ENCODE measurements at places on chromosomes 2 and 18. TPM values are rescaled to one million over a fixed set of nuclear protein-coding genes. Genes with fewer than 3 reads are reported as not detected.

DNA sequence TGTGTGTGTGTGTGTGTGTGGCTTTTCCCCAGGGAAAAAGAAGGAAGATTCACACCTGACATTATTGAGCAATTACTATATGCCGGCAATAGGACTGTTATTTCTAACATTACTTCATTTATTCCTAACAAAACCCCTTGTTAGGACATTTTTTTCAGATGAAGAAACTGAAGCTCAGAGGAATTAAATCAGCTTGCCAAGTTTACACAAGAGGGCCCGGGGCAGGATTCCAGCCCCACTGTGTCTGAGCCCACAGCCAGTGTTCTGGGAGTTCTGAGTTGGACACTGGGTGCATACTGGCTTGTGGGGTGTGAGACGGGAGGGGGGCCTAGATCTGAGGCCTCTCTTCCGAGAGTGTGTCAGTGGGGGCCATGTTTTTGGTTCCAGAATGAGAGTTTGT lies 9.9 kb downstream of the TOGARAM2 start:
- DNase-seq: no peak

GRCh38 chr2:237075749-237076599 lies 9.7 kb upstream of the COPS8 start:
- DNase-seq: no peak

DNA sequence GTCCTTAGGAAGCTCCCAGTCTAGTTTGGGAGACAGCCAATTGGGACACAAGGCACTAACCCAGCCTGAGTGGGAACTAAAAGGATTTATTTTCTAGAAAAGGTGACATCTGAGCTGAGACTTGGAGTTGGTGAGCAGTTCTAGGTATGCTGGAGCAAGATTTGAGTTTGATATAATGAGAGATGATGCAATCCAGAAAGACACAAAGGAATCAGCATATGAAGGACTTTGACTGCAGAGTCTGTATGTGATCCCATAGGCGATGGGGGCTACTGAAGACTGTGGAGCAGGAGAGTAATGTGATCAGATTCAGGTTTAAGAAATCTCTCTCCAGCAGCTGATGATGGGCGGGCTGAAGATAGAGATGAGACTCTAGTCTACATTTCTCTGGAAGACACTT lies 135.1 kb upstream of the MYCN start:
- DNase-seq: no peak

DNA sequence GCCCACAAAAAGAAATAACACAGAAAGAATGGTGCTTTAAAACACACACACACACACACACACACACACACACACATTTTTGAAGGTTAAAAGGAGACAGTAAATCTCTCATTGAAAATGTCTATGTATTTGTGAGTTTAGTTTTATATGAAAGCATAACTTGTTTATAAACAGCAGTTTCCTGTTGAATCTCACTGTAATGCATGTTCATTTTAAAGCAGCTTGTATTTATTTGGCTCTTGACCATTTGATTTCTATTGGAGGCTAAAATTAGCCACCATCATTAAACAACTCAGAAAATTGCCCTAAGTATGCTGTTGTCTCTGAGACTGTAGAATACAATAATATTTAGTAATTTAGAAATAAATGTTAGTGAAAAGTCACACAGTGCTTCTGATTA lies 95.0 kb downstream of the TMEM185B start:
- no peak for DNase-seq

DNA sequence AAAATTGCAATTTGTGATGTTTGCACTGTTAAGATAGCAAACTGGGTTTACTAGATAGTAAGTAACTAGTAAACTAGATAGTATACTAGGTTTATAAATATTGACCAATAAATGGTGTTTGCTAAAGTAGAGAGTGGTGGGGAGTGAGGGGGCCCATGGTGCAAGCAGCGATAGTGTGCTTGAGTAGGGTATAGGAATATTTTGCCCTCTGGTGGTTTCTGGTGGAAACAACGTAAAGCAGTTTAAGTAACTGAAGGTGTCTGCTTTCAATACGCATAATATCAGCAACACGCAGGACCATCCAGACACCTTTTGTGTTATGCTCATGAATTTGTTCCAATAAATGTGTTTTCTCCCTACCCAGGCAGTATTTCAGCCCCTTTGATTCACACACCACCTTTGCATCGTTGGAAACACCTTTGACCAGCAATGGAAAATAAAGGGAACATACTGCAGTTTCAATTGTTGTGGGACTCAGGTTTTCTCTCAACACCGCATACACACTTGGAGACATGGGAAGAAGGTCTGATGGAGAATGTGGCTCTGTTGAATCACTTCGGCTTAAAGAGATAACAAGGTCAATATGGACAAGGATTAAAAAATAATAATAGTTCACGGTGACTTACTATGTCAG lies 16.7 kb upstream of the STAT1 start:
- no peak for DNase-seq

GRCh38 chr2:183162362-183162761 lies 38.1 kb downstream of the NUP35 start:
- DNase-seq: no peak

GRCh38 chr2:99489063-99489760 lies 605 bp downstream of the REV1 start:
- no peak for DNase-seq

DNA sequence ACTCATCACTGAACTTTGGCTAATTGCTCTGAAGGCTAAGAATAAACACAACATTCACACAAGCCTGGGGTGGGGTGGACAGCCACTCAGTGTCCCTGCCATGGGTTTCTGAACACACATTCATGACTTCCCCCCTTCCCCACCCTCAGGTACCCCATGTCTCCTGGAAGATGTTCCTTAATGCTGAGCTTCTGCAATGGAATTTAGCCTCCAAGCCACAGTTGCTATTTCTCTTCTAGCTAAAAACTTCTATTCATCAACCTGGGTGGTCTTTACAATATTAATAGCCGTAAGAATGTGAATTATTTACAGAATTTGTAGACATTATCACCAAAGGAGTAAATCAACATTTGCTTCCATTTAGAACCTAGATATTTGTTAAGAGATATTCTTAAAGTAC lies 175.1 kb downstream of the ACKR3 start:
- no peak for DNase-seq

DNA sequence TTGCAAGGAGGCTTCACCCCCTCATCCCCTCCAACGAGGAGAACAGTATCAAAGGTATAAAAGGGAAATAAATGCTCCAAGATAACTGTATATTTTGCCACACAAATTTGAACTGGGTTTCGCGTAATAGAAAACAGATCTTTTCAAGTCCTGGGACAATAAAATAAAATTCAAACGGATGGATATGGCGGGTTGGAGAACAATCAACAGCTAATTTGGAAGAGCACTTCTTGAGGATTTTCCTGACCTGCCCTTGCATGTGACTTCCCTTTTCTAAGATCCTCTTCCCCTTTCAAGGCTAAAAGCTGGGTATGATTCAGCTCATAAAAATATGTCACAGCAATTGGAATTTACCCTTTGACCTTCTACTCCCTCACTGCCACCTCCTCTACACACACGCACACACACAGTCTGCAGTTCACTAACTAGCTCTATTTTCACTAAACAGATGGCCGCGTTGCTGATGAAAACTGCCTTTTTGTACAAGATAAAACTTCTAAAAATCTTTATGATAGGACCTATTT lies 386.9 kb downstream of the FIGN start:
- peak; percentile 64 for DNase-seq

PLEKHA3 gene
- total RNA-seq: 8.4 TPM

KCNJ3 gene
- not detected for total RNA-seq

ACTG2 gene
- total RNA-seq: not detected

RAX gene
- total RNA-seq: not detected

SLC14A1 gene
- 0.34 TPM for total RNA-seq

OTOS gene
- not detected for total RNA-seq

SPOPL gene
- 7.9 TPM for total RNA-seq

UGT1A8 gene
- not detected for total RNA-seq

AGXT gene
- total RNA-seq: not detected

LONRF2 gene
- 0.19 TPM for total RNA-seq

Measured in glomerular endothelial cell (primary cell).